Tongue (tissue), 3 donors: ENCODE measurements at places on chromosomes 4 and X.

GRCh38 chr4:44661940-44662622 lies 10.7 kb upstream of the YIPF7 start:
- DNase-seq: no peak

DNA sequence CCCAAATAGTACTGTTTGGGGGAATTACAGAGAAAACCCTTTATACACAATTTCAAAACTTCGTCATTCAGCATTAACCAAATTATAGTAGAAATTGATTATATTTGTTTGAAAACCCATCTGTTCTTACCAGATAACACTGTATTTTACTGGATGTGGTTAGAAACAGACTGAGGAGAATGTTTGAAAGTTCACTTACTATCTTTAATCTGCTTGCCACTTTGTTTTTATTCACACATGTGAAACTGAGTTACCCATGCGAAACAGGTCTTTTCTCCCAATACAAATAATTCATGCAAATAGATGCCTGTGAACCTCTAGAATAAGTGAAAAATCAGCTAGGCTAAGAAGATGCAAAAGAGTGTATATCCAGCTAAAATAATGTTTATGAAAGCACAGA lies 177.5 kb downstream of the NAA11 start:
- DNase-seq: no peak

- no peak for DNase-seq
These were observed 40.5 kb downstream of the SLC10A7 start for GRCh38 chr4:146481246-146481645.

- DNase-seq: no peak
These were observed 30.9 kb downstream of the HTT-AS start for GRCh38 chr4:3043282-3044020.

GRCh38 chrX:40154853-40155588 lies 57.3 kb upstream of the BCOR start:
- DNase-seq: peak; percentile 54

- no peak for DNase-seq
These were observed 143.7 kb upstream of the SMIM10 start for GRCh38 chrX:134847133-134847532.

- DNase-seq: peak; percentile 32
These were observed 64.5 kb downstream of the TENM3 start for GRCh38 chr4:182307746-182308145.

GRCh38 chr4:133891011-133891410 lies 310.6 kb downstream of the PABPC4L start:
- DNase-seq: no peak

GRCh38 chr4:101201421-101201820 lies 145.9 kb downstream of the PPP3CA start:
- DNase-seq: peak; percentile 31

DNA sequence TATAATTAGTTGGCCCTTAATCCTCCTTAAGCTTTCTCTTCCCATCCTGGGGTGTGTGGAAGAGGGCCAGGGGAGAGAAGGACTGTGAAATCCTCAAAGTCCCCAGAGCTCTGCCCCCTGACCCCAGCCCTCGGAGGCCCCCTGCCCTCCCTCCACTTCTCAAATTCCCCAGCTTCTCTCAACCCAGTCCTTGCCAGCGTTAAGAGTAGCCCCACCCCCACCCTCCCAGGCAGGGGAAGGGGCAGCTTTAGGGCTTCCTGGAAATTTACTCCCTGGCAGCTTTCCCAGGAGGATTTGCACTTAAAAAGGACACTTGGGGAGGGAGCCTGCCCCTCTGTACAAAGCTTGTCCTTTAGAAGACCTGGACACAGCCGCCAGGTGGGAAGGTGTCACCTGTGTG lies 11.8 kb upstream of the CD40LG start:
- no peak for DNase-seq

GRCh38 chrX:50157545-50158135 lies 43.2 kb downstream of the AKAP4 start:
- DNase-seq: peak; percentile 55

DNA sequence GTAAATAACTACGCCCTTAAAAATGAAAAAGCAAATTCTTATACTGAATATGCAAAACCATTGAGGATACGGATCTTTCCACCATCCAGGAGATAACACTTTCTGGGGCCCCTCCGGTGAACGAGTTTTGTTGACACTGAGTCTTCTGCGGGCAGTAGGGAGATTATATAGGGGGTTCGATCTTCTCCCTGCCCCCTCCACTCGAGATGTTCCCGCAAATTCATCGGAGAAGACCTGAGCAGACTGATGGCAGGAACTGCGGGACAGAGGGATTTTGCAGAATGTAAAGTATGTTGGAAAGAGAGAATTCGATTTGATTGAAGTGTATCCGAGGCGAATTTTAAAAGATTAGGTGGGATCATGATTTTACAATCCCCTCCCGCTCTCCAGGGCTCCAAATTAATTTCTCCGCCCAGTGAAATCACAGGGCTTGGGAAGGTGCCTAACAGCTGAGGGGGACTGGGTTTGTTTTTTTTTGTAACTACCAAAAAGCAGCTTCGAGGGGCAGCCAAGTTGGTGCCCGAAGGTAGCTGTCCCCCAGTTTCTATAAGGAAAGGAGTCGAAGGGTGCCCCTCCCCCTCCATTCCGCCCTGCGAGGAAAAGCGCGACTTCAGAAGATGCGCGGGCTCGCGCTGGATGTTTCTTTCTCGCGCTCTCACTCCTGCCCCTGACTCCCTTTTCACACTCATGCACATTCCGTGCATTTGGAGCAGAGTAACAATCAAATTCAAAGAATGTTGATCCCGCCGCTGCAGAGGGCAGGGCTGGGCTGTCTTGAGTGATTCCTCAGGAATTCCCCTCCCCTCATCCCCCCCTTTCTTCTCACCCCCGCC lies 1.2 kb downstream of the TMEM255A start:
- peak; percentile 37 for DNase-seq

DNA sequence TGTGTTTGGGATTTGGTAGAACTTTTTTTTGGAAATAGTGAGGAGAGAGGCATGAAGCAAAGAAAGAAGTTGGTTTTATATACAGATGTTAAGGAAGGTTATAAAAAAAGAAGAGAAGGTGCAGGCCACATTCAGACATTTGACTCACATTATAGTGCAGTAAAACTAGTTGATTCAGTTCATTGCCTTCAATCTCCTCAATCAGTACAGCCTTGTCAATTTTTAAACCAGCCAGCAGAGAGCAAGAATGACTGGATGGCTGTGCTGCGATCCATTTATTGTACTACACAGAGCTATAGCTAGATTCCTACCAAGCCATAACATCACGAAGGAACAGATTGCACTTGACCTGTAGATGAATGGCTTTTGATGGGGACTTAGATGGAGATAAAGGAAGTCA lies 79.7 kb upstream of the LSM6 start:
- no peak for DNase-seq

- DNase-seq: peak; percentile 40
These were observed 60.0 kb downstream of the FHDC1 start for GRCh38 chr4:152996111-152996571.

- DNase-seq: no peak
These were observed 392.2 kb upstream of the ZFP42 start for GRCh38 chr4:187603093-187604025.

GRCh38 chrX:110430293-110431076 lies 71.8 kb downstream of the RTL9 start:
- DNase-seq: no peak

DNA sequence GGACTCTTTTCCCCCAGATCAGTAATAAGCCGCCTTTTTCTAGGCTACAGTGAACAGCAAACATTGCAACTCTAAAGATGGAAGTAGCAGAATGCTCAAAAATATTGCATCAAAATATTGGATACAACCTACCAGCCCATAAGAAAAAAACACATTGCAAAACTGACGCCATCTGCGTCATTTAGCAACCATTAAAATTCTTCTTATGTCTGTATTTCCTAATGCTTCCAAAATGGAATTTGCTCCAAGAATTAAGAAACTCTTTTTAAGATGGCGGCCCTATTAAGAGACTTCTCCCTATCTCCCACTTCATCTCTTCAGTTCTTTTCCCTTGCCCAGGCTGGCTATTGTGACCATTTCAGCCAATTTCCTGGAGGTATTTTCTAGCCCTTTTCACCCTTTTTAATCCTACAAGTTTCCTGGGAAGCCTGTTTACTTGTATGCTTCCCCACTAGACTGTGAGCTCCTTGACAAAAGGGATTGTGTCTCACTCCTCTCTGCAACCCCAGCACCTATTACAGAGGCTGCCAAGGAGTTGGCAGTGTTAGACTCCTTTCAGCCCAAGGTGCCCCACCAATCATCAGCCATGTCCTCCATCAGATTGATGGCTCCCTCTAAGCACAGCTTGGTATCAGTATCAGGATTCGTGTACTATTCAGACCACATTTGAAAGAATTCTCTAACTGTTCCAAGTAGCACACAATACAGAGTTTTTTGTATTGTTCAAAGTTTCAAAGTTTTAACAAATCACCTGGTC lies 4.4 kb downstream of the GPC3 start:
- no peak for DNase-seq

- no peak for DNase-seq
These were observed 2.4 kb downstream of the SRD5A3 start for GRCh38 chr4:55348466-55348865.

DNA sequence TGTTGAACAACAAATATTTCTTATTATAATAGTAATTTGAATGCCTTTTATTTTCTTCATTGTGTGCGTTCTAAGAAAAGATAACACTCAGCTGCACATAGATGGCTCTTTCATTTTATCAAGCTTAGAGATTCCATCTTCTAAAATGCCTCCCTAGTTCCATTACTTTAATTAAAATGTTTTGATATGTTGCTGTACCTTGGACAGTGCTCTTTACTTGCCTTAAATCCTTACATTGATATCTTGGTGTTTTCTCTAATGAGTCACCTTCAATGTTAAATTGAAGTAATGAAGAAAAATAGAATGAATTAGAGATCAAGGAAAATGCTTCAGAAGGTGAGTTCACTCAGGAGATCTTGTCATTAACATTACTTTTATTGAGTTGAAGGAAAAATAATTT lies 1672.4 kb upstream of the AGA start:
- DNase-seq: no peak

DNA sequence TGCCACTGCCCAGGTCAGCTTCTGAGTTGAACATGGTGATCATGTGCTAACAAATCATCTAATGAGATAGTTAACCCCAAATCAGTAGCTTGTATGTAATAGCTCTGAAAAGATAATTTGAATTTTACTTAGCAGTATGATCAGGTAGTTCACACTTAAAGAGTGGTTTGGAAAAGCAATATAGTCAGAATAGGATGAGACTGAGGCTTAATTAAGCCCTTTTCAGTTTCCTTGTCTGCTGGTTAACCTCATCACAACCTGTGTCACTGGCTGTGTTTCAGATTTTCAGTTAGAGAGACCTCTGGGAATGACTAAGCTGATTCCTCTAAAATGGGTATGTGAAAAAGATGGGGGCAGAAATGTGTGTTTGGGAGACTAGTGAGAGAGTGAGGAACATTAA lies 38.1 kb downstream of the GPR174 start:
- no peak for DNase-seq

- DNase-seq: peak; percentile 9
These were observed 129.0 kb downstream of the PLS3 start for GRCh38 chrX:115689931-115690330.

GRCh38 chrX:130084631-130085237 lies 25.6 kb downstream of the ELF4 start:
- no peak for DNase-seq

- no peak for DNase-seq
These were observed 52.6 kb downstream of the WFS1 start for GRCh38 chr4:6322067-6322760.

DNA sequence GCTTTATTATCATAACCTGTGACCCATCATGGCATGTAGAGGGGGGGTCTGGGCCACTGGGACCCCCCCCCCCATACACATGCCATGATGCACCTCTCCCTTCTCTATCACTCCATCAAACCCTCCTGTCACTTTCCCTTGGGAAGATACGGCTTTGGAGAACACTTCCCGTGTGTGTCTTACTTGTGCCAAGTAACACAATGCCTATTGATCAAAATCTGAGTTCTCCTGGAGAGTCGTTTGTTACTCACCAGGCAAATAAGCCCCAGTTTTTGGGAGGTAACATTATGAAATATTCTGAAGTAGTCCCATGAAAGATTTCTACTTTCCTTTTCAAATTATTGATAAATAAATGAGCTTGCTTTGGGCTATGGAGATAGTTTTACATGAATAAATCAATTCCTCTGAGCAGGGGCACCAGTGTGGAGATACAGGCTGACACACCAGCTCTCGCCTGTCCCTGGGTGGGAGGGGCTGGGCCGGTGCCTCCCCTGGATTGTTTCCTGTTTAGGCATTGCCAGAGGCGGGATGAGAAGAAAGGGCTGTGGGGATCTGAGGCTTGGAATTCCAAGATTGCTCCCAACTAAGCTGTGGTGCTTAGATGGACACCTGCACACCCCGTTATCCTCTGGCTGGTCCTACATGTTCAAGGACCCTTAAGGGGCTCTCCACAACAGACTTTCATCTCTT lies 63.2 kb upstream of the WWC2 start:
- DNase-seq: no peak

DNA sequence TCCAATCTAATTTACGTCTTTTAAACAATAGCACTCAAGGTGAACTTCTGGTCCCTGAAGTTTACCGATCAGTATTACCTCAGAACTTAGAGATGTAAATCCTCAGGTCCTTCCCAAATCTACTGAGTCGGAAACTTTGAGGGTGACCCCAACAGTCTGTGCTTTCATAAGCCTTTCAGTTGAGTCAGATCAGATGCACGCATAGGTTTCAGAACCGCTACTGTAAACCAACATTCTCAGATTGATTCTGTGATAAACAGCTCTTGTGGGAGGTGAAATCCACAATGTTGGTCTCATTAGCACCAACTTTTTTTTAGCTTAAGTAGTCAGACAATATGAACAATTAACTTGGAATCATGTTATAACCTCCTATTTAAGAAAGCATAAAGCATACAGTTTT lies 86.0 kb downstream of the WWC2 start:
- DNase-seq: no peak

DNA sequence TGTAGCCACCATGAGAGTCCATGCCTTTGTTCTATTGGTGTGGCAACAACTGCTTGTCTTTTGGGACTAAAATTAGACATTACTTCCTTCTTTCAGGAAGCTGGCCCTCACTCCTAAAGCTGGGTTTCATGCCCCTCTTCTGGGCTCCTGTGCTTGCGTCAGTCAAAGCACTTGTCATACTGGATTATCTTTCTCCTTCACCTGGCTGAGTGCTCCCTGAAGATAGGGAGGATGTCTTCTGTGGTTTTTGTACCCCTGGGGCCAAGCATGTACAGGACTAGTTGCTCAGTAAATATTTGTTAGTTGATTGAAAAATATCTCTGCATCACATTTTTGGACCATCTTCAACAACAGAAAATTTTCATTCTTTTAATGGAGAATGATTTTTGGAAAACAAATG lies 26.1 kb upstream of the LONRF3 start:
- no peak for DNase-seq

DNA sequence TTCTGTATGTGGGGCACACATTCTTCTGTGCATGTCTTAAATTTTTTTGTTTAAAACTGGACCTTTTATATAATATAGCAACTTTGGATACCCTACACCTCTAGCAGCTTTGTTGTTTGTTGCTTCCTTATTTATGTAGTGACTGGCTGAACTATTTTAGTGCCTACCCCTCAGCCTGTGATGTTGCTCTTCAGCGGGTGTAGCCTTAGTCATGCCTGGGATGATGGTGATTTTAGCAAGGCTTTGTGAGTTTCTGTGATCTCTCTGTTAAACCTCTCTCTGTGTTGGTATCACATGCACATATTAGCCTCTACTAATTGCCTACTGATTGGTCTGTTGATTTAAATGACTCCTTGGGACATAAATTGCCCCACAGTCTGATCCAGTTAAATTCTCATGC lies 22.8 kb downstream of the USP9X start:
- no peak for DNase-seq
